Left cardiac atrium (tissue), 4 donors: ENCODE measurements at places on chromosomes 6 and 20. TPM values are rescaled to one million over a fixed set of nuclear protein-coding genes. Genes with fewer than 3 reads are reported as not detected.

DNA sequence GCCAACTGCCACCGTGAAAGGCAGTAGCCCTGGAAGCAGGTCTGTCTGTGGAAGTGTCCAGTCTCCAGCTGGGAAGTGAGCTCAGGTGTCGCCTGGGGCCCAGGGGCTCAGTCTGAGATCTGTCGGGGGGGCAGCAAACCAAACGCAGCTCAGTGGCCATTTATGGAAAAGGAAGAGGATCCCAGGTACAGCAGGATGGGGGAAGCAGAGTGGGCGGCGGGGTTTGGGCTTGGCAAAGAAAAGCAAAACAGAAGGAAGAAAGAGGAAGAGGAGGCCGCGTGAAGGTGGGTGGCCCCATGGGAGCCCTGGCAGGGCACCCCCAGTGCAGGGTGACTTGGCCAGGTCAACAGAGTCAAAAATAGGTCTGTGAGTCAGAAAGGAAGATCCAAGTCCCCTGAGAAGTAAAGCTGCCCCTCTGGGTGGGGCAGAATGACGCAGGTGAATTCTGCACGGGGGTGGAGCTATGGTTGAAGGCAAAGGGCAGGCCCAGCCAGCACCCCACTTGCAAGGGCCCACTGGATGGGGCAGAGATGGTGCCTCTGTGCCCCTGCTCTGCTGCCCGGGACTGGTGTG, 5.3 kb downstream of the PXDC1 start:
- no peak for DNase-seq

The TNXB gene
- 143 TPM for total RNA-seq

- no peak for DNase-seq
Measured at GRCh38 chr6:108781419-108782100, 66.7 kb upstream of the ARMC2 start.

- no peak for DNase-seq
Measured at GRCh38 chr20:40232273-40232672, 456.8 kb downstream of the MAFB start.

The HRH3 gene
- not detected for total RNA-seq

GRCh38 chr6:15504581-15505350, 158.1 kb downstream of the DTNBP1 start:
- peak; percentile 77 for DNase-seq

DNA sequence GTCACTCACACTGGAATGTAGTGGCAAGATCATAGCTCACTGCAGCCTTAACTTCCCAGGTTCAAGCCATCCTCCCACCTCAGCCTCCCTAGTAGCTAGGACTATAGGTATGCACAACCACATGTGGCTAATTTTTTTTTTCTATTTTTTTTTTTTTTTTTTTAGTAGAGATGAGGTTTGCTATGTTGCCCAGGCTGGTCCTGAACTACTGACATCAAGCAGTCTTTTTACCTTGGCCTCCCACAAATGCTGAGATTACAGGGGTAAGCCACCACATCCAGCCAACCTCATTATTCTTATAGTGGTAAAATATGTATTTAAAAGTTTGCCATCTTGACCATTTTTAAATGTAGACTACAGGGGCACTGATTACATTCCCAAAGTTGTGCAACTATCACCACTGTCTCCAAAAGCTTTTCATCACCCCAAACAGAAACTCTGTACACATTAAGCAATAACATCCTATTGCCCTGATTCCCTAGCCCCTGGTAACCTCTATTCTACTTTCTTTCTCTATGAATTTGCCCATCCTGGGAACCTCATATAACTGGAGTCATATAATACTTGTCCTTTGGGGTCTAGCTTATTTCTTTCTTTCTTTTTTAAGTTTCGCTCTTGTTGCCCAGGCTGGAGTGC, 268.0 kb upstream of the JARID2 start:
- DNase-seq: no peak

GRCh38 chr6:19632786-19633185, 204.4 kb upstream of the ID4 start:
- no peak for DNase-seq

DNA sequence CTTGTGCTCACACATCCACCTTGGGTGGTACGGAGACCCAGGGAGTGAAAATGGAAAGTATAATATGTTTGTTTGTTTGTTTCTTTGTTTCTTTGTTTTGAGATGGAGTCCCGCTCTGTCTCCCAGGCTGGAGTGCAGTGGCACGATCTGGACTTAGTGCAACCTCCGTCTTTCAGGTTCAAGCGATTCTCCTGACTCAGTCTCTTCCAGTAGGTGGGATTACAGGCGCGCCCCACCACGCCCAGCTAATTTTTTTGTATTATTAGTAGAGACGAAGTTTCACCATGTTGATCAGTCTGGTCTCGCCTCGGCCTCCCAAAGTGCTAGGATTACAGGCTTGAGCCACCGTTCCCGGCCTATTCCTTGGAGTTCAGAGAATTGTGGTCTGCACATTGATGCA, 115.4 kb downstream of the TRIM27 start:
- no peak for DNase-seq

DNA sequence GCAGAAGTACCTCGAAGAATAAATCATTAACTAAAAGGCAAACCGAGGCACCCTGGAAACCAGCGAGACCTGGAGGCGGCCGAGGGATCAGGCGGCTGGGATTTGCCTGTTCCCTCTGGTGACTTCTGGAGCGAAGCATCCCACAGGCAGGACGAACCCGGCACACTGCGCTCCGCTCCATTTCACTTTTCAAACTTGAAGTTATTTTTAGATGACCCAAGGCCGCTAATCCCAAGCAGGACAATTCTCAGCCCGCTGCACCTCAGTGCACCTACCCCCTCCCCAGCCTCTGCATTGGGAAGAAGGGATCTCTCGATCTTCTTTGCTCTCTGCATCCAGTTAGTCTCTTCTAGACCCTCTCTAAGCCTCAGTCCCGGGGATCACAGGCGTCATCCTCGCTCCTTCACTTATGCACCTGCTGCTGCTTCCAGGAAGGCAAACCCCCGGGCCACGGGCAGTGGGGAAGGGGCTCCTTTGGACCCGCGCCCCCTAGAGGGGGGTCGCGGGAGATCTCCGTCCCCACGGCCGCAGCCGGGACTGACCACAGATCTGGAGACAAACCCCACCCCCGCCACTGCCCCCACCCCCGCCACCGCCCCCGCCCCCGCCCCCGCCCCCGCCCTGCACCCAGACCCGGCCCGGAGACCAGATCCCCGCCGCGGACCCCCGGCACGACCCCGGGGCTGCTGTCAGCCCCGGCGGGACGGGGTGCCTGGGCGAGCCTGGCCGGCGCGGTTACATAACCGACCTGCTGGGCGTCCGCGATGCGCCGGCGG, 636 bp downstream of the RCAN2 start:
- DNase-seq: peak; percentile 29

- no peak for DNase-seq
Measured at GRCh38 chr6:68572525-68572924, 62.6 kb upstream of the ADGRB3 start.

- peak; percentile 56 for DNase-seq
Measured at GRCh38 chr20:25220810-25221591, 25.5 kb downstream of the ENTPD6 start.

GRCh38 chr6:106098383-106099234, 12.5 kb downstream of the PRDM1 start:
- DNase-seq: peak; percentile 30

The EMILIN3 gene
- 3.4 TPM for total RNA-seq

- no peak for DNase-seq
Measured at GRCh38 chr6:123117145-123117908, 121.3 kb downstream of the CLVS2 start.

The TREML2 gene
- total RNA-seq: 0.15 TPM
